Activated T-helper 1 cell treated with anti-CD3 and anti-CD28 coated beads, Interleukin-2, amount 50 U/mL, for 16 hours (primary cell): ENCODE measurements at places on chromosomes 2 and 18.

DNA sequence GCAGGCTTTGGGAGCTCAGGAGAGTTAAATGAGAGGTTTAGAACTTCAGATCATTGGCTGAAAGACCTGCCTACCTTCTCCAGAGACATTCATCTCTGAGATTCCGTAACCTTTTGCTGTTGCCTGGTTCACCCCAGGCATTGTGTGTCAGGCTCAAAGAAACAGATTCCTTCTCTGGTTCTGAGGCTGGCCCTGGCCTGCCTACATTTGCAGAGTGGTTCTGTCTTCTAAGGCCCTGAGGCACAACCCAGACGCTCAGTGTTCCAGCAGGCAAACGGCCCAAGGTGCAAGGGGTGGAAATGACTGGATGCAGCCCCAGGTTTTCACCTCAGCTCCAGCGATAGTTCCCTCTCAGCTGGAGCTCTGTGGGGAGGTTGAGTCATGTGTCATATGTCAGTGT, 48.3 kb downstream of the MYO3B start:
- no peak for DNase-seq

DNA sequence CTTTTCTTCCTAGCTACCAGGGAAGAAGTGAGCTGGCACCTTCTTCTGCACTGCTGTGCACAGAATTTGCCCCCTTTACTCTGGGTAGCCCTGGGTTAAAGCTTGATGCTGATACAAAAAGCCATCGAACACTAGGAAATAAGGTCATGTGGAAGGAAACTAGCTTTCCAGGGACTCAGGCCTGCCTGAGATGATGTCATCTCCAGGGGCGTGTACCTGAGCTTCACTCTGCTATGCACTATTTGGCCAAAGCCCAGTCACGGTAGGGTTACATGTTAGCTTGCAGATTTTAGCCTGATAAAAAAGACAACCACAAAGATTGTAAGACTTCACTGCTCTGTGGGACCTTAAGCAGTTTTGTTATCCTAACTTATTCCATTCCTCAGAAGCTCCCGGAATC, 20.4 kb downstream of the EDAR start:
- no peak for DNase-seq

- DNase-seq = no peak
Observed at GRCh38 chr2:197950724-197951123, 146.3 kb downstream of the PLCL1 start.

GRCh38 chr2:118865106-118865505, 17.7 kb upstream of the EN1 start:
- no peak for DNase-seq

GRCh38 chr2:33216508-33217182, 259.8 kb upstream of the RASGRP3 start:
- no peak for DNase-seq

- no peak for DNase-seq
Observed at GRCh38 chr2:1162768-1163584, 212.3 kb downstream of the SNTG2 start.

- DNase-seq = no peak
Observed at GRCh38 chr2:176817061-176817565, 395.5 kb upstream of the HNRNPA3 start.

GRCh38 chr18:74544898-74545297, 10.6 kb downstream of the CNDP1 start:
- no peak for DNase-seq

GRCh38 chr2:150895968-150896367, 365.7 kb downstream of the RBM43 start:
- DNase-seq = no peak

- DNase-seq = no peak
Observed at GRCh38 chr2:20677301-20678085, 10.5 kb downstream of the GDF7 start.

GRCh38 chr2:83970217-83970929, 488.7 kb downstream of the SUCLG1 start:
- DNase-seq = no peak

DNA sequence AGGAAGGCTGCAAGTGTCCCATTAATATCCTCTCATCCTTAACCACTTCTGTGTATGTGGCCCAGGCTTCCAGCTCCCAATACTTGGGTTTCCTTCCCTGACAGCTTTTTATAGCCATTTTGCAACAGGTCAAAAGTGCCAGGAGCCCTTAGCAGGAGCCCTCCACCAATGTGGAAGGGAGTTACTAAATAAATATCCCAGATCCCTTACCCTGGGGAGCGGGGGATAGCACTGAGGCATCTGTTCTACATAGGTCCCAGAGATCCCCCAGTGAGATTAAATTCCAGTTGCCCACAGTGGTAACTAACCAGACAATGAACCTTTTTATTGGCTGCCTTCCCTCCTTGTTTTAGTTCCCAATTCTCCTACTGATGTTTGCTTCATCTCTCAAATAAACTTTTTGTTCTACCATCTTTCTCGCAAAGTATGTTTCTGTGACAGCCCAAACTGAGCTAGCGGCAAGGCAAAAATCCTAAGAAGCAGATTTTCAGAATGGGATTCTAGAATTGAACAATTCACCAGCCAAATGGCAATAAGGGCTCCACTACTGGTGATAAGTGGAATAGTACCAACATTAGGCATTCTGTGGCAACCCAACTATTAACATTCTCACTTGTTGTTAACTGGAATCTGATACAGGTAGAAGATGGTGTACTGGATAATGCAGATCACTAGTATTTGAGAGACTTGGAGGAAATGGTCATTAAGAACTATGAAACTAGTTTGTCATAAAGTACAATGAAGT, 83.9 kb upstream of the MAPRE2 start:
- no peak for DNase-seq

DNA sequence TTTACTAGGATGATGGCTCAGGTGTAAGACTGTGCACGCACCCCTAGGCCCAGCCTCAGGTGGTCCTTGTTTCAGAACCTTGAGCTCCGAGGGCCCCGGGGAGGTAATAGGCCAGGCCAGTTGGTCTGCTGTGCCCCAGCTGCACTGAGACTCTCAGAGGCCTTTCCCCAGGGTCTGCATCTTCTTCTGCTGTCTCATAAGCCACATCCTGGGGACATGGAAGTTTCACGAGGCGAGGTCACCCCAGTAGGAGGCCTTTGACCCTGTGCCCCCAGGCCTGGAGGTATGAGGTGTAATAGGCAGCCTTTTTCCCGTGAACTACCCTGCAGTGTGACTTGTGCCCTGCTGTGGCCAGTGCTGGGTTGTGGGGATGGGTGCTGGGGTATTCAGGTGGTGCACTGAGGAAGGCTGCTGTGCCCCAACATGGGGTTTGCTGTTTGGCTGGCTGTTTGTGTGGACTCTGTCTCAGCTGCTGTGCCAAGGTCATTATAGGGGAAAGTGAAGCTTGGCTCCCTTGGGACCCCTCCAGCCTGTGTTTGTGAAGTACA, 6.9 kb downstream of the OXER1 start:
- no peak for DNase-seq

DNA sequence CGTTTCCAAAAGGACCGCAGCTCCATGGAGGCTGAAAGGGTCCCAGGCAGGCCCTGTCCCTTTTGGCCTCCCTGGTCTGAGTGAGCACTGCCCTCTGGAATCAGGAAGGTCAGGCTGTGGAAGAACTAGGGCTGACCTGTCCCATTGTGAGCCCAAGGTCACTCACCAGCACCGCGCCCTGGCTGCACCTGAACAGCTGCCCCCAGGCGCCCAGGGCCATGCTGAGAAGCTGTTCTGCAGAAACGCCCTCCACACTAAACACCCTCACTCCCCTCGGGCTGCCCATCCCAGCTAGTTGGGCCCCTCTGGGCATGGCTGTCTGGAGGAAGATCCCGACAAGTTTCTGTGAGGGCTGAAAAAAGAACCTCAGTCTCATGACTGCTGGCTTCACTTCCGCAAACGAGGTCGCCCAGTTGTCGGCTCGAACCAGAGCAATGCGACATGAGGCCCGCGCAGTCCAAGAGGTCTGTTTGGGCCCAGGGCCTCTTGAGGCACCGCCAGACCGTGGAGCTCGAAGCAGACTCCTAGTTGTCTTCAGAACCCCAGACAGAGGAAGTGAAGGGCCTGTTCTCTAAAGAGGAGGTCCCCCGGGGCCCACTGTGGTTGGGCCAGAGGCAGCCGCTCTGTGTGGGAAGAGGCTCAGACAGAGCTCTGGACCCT, 64.4 kb downstream of the INPP5D start:
- no peak for DNase-seq

DNA sequence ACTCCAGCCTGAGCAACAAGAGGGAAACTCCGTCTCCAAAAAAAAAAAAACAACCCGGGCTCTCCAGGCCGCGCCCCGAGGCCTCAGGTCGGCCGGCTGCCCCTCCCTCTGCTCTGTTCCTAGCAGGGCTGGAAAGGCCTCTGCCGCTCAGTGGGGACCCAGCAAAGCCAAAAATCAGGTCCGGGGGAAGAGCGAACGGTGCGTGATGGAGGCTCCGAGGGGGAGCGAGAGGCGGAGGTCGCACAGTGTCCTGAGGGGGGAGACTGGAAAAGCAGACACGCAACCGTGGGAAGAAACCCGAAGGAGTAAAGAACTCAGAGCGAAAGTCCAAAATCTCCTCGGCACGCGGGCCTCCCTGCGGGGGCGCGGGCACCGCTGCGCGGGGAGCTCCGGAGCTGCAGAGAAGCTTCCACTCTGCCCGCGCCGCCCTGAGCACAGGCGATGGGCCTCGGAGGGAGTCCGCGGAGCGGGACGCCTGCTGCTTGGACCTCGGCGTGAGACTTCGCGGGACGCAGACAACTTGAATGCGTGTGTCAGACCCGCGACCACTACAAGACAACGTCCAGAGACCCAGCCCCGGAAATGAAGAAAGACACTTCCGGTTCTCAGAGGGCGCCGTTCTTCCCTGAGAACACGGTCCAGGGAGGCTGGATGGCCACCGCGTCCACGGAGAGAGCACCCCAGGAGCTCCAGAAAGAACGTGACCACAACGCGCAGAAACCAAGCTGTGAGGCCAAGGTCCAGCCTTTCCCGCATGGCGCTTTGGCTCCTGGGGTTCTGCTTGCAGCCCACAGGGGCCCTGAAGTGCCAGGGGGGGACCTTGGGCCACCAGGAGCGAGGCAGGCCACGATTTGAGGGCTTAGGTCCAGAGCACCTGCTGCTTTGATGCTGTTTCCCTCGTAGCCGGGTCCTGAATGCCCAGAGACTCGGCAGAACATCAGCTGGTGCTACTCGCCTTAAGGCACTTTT, 219.8 kb downstream of the DPP10 start:
- DNase-seq = no peak

DNA sequence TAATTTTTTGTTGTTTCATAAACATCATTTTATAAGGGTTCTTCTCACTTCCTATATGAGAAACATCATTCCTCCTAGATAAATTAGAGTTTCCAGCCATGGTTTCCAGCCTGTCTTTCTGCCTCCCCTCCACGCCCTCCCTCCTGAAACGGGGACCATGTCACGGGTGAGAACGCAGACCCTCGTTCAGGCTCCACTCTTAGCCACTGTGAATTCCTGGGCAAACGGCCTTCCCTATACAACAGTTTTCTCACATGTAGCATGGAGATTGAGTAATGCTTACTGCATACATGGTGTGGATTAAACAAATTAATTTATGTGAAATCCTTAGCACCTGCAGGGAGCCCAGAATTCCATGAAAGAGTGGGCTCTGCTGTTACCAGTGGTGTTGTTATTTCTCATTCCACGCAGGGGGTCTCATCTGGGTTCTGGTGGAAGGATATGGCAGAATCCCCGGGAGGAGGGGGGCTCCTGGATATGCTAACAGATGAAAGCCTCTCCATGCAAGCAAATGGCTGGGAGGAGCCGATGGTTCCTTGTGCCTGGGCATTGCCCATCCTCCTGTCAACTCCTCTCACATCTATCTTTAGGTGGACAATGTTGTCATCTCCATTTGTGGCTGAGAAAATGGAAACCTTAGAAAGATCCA, 54.0 kb upstream of the TWIST2 start:
- no peak for DNase-seq

GRCh38 chr2:150485114-150485870, 2.2 kb downstream of the RND3 start:
- DNase-seq = no peak

DNA sequence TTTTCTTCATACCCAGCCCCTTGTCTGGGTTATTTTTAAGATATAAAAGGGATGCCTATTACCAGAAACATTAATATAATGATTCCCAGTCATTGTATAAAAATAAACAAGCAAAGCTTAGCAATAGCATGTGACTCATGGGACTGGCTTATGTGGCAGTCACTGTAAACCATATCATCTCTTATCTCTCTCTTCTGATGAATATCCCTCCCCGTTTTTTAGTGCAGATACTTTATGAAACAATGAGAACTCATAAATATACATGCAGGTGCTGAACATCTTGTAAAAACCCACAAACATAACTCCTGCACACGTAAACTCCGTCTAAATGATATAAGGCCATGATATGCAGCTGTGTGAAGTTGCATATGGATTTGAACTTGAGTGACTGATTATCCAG, 154.9 kb downstream of the MGAT5 start:
- DNase-seq = no peak

DNA sequence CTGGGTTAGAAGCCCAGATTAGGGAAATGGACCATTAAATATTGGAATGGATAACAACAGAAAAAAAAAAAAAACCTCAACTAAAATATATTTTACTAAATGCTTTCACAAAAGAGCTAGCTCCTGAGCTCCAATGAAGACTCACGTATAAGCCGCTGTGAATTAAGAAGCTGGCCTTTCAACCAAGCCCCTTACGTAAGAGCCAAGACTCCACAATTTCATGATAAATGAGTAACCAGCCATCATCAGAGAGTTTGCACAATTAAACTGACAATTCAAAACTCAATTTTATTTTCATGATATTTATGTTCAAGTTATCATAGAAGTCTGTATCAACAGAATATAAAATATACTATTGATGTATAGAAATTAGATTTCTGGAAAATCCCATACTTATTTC, 70.7 kb upstream of the HNRNPA3 start:
- DNase-seq = no peak

GRCh38 chr2:177147834-177148445, 64.7 kb upstream of the HNRNPA3 start:
- no peak for DNase-seq

- no peak for DNase-seq
Observed at GRCh38 chr18:43601432-43601831, 324.1 kb upstream of the SYT4 start.

DNA sequence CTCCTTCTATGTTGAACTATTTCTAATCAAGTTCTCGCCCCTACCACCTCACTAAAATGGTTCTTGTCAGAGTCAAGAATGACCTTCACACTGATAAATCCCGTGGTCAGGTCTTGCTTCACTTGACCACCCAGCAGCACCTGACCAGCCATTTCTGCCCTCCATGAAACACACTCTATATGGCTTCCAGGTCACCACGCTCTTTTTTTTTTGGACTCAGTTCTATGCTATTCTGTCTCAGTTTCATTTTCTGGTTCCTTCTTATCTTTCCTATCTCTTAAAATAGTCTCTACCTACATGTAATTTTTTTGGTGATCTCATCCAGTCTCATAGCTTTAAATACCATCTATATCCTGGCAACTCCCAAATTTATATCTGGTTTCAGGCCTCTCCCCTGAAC, 11.4 kb downstream of the EIF2AK3 start:
- no peak for DNase-seq

GRCh38 chr2:136067459-136067858, 50.5 kb downstream of the CXCR4 start:
- no peak for DNase-seq

- DNase-seq = no peak
Observed at GRCh38 chr2:185137700-185138099, 539.4 kb downstream of the ZNF804A start.
